ENCODE measurements at places on chromosomes 5 and 9.

- no peak for DNase-seq
Measured at GRCh38 chr9:135908754-135909204, 1.4 kb upstream of the CAMSAP1 start.

- peak; percentile 60 for DNase-seq
Measured at GRCh38 chr9:127755061-127756060, 20.3 kb upstream of the TOR2A start.

GRCh38 chr5:158875272-158875679 lies 224.4 kb downstream of the EBF1 start:
- no peak for DNase-seq

GRCh38 chr5:69288069-69288468 lies 44.5 kb downstream of the CCDC125 start:
- DNase-seq: no peak

- DNase-seq: no peak
Measured at GRCh38 chr9:135034106-135034505, 53.4 kb upstream of the OLFM1 start.

DNA sequence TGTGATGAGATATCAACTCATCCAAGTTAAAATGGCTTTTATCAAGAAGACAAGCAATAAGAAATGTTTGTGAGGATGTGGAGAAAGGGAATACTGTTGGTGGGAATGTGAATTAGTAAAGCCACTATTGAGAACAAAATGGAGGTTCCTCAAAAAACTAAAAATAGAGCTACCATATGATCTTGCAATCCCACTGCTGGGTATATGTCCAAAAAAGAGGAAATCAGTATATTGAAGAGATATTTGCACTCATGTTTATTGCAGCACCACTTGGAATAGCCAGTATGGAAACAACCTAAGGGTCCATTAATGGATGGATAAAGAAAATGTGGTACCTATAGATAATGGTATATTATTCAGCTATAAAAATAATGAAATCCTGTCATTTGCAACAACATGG lies 25.1 kb downstream of the PPIP5K2 start:
- DNase-seq: no peak

DNA sequence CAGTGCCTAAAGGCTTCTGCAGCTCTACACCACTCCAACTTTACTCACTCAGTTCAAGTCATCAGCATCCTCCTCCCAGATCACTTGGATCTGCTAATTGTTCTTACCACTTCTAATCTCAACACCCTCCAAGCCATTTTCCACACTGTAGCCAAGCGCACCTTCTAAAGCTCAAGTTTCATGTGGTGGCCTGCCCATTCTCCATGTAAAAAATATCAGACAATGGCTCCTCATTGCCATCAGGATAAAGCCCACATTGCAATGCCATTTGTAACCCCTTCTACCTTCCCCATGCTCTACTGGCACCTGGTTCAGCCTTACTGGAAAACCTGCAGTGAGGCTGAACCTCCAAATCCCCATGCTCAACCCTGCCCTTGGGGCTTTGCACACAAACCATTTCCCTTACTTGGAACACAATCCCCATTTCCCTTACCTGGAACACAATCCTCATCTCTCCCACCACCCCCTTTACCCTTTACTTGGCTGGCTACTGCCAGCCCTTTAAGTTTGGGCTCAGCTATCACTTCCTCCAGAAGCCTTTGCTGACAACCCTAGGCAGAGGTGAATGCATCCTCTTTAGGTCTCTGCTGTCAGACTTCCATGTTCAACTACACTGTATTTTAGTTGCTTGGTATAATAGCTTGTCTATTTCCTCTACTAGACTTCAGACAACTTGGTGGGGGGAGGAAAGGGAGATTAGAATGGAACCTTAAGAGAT lies 220.0 kb downstream of the TSSK1B start:
- DNase-seq: no peak

DNA sequence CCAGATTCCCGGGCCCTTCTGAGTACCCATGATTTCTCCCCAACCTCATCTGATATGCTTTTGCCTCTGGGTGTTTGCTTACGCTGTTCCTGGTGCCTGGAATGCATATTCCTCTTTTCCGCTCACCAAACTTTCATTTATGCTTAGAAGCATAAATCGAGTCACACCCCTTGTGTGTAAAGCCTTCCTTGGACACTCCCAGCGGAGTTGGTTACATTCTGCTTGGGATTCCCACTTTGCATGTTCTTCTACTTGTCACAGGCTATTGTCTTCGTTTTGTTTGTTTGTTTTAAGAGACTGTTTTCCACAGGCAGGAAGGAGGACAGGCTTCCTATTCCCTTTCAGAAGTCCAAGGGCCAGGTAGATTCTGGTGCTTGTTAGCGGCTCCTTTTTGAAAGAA lies 76.5 kb downstream of the SEC61B start:
- no peak for DNase-seq

- no peak for DNase-seq
Measured at GRCh38 chr9:96109680-96110351, 192.2 kb downstream of the HSD17B3 start.

DNA sequence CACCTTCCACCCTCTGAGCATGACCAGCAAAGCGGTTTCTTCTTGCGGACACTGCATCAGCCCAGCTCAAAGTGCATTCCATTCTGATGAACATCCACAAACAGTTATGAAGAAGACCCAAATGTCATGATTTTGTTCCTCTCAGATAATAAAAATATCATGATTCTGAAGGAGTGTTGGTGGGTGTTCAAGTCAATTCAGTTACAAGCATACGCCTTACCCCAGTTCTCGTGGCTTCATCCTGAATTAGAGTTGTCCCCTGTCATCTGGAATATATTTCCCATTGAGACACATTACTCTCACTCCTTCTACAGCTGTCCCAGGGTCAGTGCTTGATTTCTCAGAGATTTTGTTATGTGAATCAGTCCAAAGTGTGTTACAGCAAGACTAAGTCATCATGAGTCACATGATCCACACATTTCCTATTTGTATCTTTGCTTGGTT lies 325.4 kb downstream of the RFX3 start:
- no peak for DNase-seq

Measured in frontal cortex (tissue), 4 donors.